Spleen (tissue), 13 donors: ENCODE measurements at places on chromosomes 3 and 15. TPM values are rescaled to one million over a fixed set of nuclear protein-coding genes. Genes with fewer than 3 reads are reported as not detected.

DNA sequence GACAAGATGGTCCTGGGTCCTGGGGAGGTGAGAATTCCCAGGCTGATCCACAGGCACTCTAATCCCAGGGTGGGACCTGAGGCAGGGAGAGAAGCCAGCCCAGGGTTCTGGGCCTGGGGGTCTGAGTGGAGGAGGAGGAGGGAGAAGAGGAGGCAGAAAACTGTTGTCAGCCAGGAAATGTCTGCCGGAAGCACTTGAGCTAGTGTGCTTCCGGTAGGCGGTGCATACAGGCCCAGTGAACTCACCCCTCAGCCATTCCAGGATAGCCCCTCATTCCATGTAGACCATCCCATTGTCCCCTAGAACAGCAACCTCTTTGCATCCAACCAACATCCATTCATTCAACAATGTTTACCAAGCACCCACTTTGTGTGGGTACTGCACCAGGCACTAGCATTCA lies 47.9 kb upstream of the LCTL start:
- peaks cover 13% of the 10 kb centered on the region for H3K4me1 ChIP-seq
- no peak overlapping the region for H3K4me3 ChIP-seq
- no peaks in the 10 kb centered on the region for H3K27me3 ChIP-seq
- DNase-seq: peak; percentile 61
- no peaks in the 10 kb centered on the region for H3K36me3 ChIP-seq
- no peak overlapping the region for H3K27ac ChIP-seq

DNA sequence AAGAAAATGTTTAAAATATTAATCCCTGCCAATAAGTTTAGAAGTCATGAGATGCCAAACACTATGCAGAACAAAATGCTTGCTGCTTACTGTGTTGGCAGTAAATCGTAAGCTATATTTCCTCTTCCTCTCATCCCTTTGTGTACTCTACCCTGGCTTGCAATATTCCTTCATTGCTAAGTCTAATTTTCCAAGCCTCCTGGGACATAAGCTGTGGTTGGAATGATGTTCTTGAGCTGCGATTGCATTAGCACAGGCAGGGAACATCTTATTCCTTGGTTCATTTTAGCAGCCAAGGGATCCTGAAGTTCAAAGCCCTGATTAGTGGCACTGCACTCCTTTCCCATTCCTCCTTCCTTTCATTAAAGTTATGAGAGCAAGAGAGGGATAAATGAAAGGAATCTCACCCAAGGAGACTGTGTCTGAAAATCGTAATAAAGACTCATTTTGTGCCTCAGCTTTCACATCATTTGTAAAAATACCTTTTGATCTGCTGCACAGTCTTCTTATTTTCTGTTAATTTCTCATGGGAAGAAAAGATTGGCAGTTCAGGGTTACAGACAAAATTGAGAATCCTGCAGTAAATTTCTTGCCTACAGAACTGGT lies 535.2 kb downstream of the OCA2 start:
- no peaks in the 10 kb centered on the region for H3K4me1 ChIP-seq
- H3K27me3 ChIP-seq: no peaks in the 10 kb centered on the region
- no peak overlapping the region for H3K27ac ChIP-seq

GRCh38 chr15:78322243-78322642 lies 17.9 kb upstream of the CRABP1 start:
- H3K36me3 ChIP-seq: no peaks in the 10 kb centered on the region
- peaks cover 18% of the 10 kb centered on the region for H3K4me1 ChIP-seq
- no peak overlapping the region for H3K27ac ChIP-seq
- H3K4me3 ChIP-seq: no peak overlapping the region
- DNase-seq: peak; percentile 64

GRCh38 chr3:150000641-150001040 lies 29.9 kb upstream of the PFN2 start:
- H3K36me3 ChIP-seq: no peaks in the 10 kb centered on the region
- H3K4me1 ChIP-seq: no peaks in the 10 kb centered on the region
- no peak for DNase-seq
- no peak overlapping the region for H3K4me3 ChIP-seq

GRCh38 chr3:10194328-10195071 lies 29.8 kb downstream of the IRAK2 start:
- no peaks in the 10 kb centered on the region for H3K36me3 ChIP-seq
- H3K27me3 ChIP-seq: no peaks in the 10 kb centered on the region
- no peak overlapping the region for H3K4me3 ChIP-seq
- peaks cover 100% of the 10 kb centered on the region for H3K4me1 ChIP-seq

GRCh38 chr15:59257140-59257539 lies 50.5 kb downstream of the LDHAL6B start:
- no peaks in the 10 kb centered on the region for H3K27me3 ChIP-seq
- peaks cover 8% of the 10 kb centered on the region for H3K36me3 ChIP-seq
- H3K27ac ChIP-seq: no peak overlapping the region
- no peak for DNase-seq

- DNase-seq: no peak
- H3K4me1 ChIP-seq: no peaks in the 10 kb centered on the region
- no peaks in the 10 kb centered on the region for H3K36me3 ChIP-seq
- no peaks in the 10 kb centered on the region for H3K27me3 ChIP-seq
- H3K27ac ChIP-seq: no peak overlapping the region
Measured at GRCh38 chr3:40020689-40021088, 211.3 kb downstream of the MYRIP start.

GRCh38 chr3:113829576-113830354 lies 8.8 kb upstream of the GRAMD1C start:
- H3K4me3 ChIP-seq: no peak overlapping the region
- H3K27me3 ChIP-seq: no peaks in the 10 kb centered on the region
- H3K36me3 ChIP-seq: no peaks in the 10 kb centered on the region
- DNase-seq: no peak
- peak overlapping the region; percentile 73 for H3K27ac ChIP-seq

DNA sequence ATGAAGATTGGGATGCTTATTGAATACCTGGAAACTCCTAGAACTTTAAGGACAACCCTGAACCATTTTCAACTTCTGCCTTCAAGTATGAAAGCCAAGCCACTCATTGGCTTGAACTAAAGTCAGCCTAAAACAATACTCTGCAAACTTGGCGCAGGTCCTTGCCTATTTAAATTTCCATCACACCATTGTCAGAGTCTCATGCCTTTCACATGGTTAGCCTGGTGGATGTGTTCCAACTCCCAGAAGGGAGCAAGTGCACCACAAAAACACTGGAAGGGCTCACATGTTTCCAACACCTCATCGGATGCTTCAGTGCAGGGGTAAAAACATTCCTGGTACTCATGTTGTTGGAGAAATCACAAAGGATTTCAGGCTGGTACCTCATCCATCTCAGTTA lies 511.6 kb upstream of the MDFIC2 start:
- H3K4me1 ChIP-seq: no peaks in the 10 kb centered on the region
- no peak overlapping the region for H3K4me3 ChIP-seq
- H3K27me3 ChIP-seq: no peaks in the 10 kb centered on the region
- no peak for DNase-seq
- H3K36me3 ChIP-seq: no peaks in the 10 kb centered on the region
- no peak overlapping the region for H3K27ac ChIP-seq

The SETD5 gene
- total RNA-seq: 114 TPM

The BFSP2 gene
- total RNA-seq: 3.1 TPM

The UTS2B gene
- total RNA-seq: 1.3 TPM

The GRM2 gene
- 2.1 TPM for total RNA-seq
